ENCODE measurements at places on chromosomes 4 and X.
A peak's percentile ranks its signal among the peaks of the same experiment; 100 is the strongest.

DNA sequence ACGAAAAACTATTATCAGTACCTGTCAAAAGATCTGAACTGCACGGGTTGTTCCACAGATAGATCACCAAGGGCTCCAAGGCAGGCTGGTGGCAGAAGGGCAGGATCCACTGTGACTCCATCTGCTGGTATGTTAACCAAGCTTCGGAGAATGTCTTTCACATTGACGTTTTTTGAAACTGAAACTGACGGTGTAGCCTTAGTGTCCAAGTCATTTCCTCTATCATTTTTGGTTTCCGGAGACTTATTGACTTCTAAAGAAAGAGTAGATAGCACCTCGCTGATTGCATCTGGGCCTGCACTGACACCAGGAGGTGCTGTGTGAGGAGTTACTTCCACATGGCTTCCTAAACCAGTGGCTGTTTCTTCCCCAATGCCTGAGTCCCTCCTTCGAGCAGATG is 186.9 kb downstream of the LRBA start:
- peak; percentile 67 for DNase-seq

DNA sequence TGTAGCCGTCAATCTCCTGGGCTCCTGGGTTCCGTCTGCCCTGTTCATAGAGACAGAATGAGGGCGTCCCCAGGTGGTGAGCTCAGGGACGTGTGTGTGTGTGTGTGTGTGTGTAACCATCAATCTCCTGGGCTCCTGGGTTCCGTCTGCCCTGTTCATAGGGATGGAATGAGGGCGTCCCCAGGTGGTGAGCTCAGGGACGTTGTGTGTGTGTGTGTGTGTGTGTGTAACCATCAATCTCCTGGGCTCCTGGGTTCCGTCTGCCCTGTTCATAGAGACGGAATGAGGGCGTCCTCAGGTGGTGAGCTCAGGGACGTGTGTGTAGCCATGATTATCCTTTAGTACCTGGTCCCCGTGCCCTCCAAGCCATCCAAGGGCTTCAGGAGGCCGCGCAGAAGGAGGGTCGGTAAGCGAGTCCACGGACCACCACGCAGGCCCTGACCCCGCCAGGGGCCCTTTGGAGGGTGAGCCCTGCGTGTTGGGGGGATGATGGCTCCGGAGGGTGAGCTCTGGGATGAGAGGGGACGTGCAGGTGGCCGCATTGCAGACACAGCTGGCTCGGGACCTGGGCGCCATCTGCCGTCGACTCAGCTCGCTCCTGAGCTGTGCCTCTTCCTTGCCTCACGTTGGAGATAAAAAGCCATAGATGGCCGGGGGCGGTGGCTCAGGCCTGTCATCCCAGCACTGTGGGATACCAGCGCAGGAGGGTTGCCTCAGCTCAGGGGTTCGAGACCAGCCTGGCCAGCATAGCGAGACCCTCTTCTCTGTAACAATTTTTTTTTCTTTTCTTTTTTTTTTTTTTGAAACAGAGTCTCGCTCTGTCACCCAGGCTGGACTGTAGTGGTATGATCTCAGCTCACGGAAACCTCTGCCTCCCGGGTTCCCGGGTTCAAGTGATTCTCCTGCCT is 5.4 kb upstream of the GTPBP6 start:
- peak; percentile 30 for DNase-seq

- DNase-seq = no peak
Measured at GRCh38 chr4:181181331-181181730, 1061.9 kb upstream of the TENM3 start.

DNA sequence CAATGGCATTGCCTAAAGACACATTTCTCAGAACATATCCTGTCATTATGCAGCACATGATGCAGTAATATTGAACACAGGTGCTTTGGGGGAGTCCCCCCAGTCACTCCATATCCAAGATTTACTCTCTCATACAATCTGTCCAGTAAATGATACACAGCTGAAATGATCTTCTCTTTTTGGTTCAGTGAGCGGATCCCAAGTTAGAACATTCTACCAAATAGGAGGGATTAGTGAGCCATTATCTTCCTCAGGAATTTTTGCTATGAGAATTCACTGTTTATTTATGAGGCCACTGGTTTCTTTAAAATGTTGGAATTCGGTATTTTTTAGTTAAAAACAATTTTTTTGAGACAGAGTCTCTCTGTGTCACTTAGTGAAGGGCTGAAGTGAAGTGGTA is 96.5 kb downstream of the TRAPPC11 start:
- DNase-seq = no peak

DNA sequence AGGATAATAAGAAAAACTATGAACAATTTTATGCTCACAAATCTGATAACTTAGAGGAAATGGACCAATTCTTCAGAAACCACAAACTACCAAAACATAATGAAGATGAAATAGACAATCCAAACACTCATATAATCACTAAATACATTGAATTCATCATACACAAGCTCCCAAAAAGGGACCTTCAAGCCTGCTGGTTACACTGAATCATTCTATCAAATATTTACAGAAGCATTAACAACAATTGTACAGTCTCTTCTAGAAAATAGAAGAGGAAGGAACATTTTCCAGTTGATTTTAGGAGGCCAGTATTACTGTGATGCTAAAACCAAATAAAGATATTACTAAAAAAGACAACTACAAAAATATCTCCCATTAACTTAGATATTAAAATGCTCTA is 88.3 kb downstream of the IL15 start:
- no peak for DNase-seq

GRCh38 chr4:165006886-165007285 is 24.9 kb upstream of the TRIM60 start:
- DNase-seq = no peak

GRCh38 chr4:107592519-107592918 is 127.5 kb downstream of the PAPSS1 start:
- DNase-seq = no peak

GRCh38 chr4:180057891-180058671 is 2185.1 kb upstream of the TENM3 start:
- no peak for DNase-seq

GRCh38 chr4:22874334-22874912 is 181.7 kb downstream of the GBA3 start:
- DNase-seq = no peak

- DNase-seq = no peak
Measured at GRCh38 chrX:54446084-54446483, 5.9 kb downstream of the TSR2 start.

- DNase-seq = no peak
Measured at GRCh38 chr4:19791422-19792123, 460.1 kb upstream of the SLIT2 start.

- DNase-seq = no peak
Measured at GRCh38 chr4:80538276-80538926, 202.9 kb downstream of the CFAP299 start.

DNA sequence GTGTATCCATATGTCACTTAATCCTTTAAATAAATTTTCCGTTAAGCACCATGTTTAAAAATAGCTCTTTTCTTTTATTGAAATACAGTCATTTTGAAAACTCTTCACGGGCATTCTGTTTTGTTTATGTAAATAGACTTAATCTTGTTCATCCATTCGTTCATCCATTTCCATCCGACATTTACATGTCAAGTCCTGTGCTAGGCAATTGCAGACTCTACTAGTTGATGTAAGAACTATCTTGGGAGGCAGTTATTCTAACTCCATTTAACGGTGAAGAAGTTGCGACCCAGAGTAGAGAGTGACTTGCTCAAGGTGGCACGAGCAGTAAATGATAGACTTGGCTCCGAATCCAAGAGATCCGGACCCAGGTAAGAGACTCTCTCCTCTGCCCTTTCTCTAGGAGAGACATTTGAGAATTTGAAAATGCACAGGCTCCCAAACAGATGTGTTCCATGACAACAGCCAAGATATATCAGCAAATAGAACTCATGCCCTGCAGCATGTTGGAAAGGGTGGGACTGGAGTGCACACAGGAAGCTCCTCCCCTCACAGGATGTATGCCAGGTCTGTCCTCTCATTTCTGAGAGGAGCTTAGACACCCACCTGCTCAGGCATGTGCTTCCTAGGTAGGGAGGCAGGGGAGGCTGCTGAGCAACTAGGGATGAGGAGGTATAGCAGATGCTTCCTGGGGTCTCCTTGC is 64.5 kb downstream of the DRD5 start:
- DNase-seq = no peak

DNA sequence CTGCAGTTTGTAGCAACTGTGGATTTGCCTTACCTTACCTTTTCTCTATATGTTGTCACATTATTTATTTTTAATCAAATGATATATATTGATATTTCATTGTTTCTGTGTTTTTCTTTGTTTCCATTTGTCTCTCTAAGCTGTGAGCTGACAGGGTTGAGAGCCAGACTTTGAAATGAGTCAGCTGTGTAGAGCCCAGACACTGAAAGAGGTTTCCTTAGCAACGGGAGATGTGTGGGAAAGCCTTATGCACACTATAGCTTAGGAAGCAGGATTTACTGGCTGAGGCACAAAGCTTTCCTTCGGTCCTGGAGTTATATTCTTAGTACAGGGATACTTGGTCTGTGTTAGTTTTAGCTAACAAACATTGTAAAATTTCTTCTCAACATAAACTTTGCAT is 192.2 kb downstream of the FGF13 start:
- DNase-seq = no peak

GRCh38 chrX:150515801-150516200 is 52.6 kb upstream of the MTM1 start:
- DNase-seq = no peak

DNA sequence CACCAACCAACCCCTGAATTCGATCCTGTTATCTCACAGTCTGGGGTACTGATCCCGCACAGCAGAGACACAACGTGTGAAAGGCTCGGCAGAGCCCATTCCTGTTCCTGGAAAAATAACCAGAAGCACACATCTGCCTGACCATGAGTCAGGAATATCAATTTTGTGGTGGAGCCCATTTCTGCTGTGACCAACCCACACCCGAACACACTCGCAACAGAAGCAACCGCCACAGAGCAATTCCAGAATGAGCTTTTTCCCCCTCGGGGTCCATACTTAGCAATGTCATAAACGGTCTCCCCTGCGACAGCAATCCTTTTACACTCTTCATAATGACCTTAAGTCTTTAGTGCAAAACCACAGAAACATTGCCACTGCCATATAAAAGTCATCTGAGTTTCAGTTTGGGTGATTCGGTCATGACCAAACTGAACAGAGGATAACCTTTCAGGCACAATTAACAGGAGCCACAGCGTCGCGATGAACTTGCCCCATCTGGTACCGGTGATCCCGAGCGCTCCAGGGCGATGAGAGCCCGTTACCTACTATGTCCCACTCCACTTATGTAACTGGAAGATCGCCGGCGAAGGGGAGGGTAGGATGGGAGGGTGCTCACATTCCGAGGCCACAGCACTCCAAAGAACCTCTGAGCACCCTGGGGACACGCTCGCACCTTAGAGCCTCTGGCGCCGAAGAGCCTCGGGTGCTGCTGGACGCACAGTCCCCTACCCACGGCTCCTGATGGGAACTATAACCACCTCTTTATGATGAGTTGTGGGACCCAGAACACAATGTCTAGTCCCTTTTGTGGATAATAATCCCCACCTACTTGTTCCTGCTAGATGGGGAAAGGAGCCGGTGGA is 1.1 kb downstream of the MECP2 start:
- DNase-seq = no peak

DNA sequence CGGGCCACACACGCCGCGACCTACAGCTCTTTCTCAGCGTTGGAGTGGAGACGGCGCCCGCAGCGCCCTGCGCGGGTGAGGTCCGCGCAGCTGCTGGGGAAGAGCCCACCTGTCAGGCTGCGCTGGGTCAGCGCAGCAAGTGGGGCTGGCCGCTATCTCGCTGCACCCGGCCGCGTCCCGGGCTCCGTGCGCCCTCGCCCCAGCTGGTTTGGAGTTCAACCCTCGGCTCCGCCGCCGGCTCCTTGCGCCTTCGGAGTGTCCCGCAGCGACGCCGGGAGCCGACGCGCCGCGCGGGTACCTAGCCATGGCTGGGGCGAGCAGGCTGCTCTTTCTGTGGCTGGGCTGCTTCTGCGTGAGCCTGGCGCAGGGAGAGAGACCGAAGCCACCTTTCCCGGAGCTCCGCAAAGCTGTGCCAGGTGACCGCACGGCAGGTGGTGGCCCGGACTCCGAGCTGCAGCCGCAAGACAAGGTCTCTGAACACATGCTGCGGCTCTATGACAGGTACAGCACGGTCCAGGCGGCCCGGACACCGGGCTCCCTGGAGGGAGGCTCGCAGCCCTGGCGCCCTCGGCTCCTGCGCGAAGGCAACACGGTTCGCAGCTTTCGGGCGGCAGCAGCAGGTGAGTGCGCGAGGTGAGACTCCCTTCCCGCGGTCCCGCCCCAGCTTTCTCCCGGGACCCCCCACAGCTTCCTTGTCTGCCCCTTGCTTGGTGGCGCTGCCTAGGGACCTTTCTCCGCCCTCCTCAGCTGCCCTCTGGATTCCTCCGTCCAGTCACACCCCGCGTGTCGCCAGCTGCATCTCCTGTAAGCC is 678 bp downstream of the BMP3 start:
- DNase-seq = no peak

DNA sequence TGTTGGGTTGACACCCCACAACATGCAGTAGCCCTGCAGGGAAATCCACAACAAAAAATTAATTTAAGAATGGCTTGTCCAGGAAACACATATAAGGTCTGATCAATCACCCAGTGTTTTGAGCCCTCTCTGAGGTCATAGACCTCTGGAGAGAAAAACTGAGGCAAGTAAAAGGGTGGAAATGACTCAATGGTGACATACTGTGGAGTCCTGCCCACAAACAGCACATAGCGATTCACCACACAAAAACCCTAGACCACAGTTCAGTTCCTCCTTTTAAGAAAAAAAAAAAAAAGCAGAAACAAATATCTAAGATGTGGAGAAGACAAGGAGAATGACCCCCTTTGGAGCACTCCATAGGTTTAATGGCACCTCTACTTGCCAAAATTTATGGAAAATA is 2691.0 kb downstream of the PCDH7 start:
- DNase-seq = no peak

DNA sequence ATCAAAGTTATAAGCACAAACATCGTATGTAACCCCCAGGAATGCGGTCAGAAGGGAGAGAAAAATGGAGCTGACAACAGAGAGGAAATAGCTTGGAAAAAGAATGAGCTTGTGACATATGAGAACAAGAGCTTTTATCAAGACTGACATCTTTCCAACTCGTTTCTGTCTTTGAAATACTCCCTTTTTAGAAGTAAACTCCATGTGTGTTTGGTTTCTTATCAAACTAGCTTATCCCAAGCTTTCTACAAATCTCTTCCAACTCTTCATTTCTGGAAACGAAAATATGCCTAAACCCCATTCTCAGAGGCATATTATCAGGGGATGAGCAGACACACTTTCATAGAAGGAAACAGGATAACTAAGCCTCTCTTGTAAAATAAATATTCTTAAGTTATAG is 235.4 kb downstream of the NAF1 start:
- no peak for DNase-seq

- DNase-seq = peak; percentile 59
Measured at GRCh38 chr4:173013232-173013930, 155.2 kb upstream of the GALNT7 start.

All from CD4-positive, alpha-beta T cell treated with Interleukin-15 for 4 hours (primary cell).